ENCODE measurements at places on chromosomes 2 and 18. TPM values are rescaled to one million over a fixed set of nuclear protein-coding genes. Genes with fewer than 3 reads are reported as not detected.

GRHL1 gene
- total RNA-seq = 1.6 TPM

RNF152 gene
- 0.50 TPM for total RNA-seq

GRCh38 chr2:173972636-173973035 lies 7.5 kb upstream of the SP3 start:
- no peaks in the 10 kb centered on the region for H3K27me3 ChIP-seq
- no peak for DNase-seq
- no peak overlapping the region for H3K27ac ChIP-seq
- H3K4me1 ChIP-seq = no peaks in the 10 kb centered on the region

DNA sequence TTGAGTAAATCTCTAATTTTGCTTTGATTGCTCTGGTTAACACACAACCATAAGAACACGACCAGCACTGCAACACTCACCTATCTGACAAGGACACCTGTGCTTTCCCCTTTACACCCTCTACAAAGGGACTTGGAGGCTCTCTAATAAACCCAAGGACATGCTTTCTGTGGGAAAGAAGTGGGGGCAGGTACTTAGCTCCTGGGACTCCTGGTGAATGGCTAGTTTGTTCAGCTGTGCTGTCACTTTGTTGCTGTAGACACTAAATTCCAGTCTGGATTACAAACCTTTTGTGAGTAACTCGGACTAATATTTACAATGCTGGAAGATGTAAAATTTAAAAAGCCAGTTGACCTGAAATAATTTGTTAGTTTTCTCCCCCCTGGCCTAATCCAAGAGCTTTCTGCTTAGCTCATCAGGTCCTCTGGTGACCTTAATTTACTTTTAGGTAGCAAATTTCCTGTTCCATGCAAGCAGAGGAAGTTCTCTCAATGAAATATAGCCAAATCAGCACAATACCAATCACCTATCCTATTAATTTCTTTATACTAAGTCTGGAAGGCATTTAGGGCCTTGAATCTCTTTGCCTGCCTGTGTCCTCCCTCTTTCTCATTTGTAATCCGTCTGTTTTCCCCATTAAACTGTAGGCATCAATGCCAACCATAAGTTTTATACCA lies 67.5 kb downstream of the PLCL1 start:
- DNase-seq = no peak
- no peaks in the 10 kb centered on the region for H3K36me3 ChIP-seq
- no peaks in the 10 kb centered on the region for H3K27me3 ChIP-seq
- no peak overlapping the region for H3K4me3 ChIP-seq

DNA sequence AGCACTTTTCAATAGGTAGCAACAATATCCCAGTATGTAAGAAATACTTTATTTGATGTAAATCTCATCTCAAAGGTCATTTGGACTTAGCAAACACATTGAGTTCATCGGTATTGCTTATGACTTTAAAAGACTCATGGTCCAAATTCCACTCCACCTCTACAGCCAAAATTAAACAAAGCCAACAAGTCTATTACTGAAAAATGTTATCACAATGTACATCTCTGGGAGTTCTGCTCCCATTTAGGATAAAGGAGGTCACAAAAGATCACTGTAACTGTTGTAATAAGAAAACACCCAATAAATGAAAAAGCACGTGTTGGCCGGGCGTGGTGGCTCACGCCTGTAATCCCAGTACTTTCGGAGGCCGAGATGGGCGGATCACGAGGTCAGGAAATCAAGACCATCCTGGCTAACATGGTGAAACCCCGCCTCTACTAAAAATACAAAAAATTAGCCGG lies 50.0 kb downstream of the ESCO1 start:
- no peak for DNase-seq
- H3K27me3 ChIP-seq = no peaks in the 10 kb centered on the region
- H3K27ac ChIP-seq = no peak overlapping the region

LAMA1 gene
- not detected for total RNA-seq

- DNase-seq = no peak
- peaks cover 35% of the 10 kb centered on the region for H3K36me3 ChIP-seq
Observed at GRCh38 chr2:222609381-222609780, 46.5 kb downstream of the FARSB start.

RNPEPL1 gene
- 164 TPM for total RNA-seq

AP1S3 gene
- 5.0 TPM for total RNA-seq

GRCh38 chr18:36595046-36595817 lies 233.6 kb downstream of the TPGS2 start:
- no peaks in the 10 kb centered on the region for H3K27me3 ChIP-seq
- DNase-seq = no peak
- no peak overlapping the region for H3K27ac ChIP-seq
- H3K4me3 ChIP-seq = no peak overlapping the region
- H3K36me3 ChIP-seq = no peaks in the 10 kb centered on the region

DNA sequence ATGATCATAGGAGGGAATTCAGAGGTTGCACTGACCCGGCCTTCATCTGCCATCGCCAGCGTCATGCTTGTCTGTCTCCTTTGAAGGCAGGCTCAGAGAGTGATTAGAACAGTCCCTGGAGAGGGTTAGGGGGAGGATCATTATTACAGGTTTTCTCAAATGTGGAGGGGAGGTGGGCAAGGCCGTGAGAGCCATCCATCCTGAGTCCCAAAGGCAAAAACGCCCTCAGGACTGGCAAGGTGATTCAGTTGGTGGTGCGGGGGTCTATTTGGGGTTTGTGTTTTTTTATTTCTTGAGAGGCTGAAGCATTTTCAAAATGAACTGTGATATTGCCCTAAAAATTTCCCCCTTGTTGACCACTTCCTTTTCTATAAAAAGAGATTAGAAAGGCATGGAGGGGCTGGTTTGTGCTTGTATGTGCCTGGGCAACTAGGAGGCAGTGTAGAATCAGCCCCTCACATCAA lies 39.3 kb upstream of the GYPC start:
- no peaks in the 10 kb centered on the region for H3K4me1 ChIP-seq
- H3K27me3 ChIP-seq = no peaks in the 10 kb centered on the region
- DNase-seq = no peak
- no peaks in the 10 kb centered on the region for H3K36me3 ChIP-seq
- H3K27ac ChIP-seq = no peak overlapping the region

DES gene
- not detected for total RNA-seq

- no peaks in the 10 kb centered on the region for H3K27me3 ChIP-seq
- no peak overlapping the region for H3K27ac ChIP-seq
- no peak for DNase-seq
- no peaks in the 10 kb centered on the region for H3K36me3 ChIP-seq
- H3K4me1 ChIP-seq = no peaks in the 10 kb centered on the region
- H3K4me3 ChIP-seq = no peak overlapping the region
Observed at GRCh38 chr18:63962137-63962536, 7.7 kb upstream of the SERPINB8 start.

DNA sequence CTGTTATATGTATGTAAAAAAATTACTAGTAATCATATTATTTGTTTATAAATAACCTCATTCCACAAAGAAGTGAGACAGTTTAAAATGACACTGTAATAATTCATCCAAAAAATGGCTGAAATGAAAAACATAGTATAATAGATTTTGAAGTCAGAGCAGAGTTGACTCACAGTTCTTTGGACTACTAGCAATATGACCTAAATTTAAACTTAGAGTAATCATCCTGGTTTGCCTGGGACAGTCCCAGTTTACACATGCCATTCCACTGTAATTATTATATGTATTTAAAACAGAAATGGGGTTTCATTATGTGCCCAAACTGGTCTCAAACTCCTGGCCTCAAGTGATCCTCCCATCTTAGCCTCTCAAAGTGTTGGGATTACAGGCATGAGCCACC lies 48.3 kb downstream of the CCDC88A start:
- H3K4me1 ChIP-seq = no peaks in the 10 kb centered on the region
- no peak overlapping the region for H3K27ac ChIP-seq
- H3K36me3 ChIP-seq = peaks cover 2% of the 10 kb centered on the region
- DNase-seq = no peak
- no peaks in the 10 kb centered on the region for H3K27me3 ChIP-seq

GRCh38 chr2:234670052-234670451 lies 173.2 kb upstream of the ARL4C start:
- no peaks in the 10 kb centered on the region for H3K4me1 ChIP-seq
- no peaks in the 10 kb centered on the region for H3K36me3 ChIP-seq
- no peaks in the 10 kb centered on the region for H3K27me3 ChIP-seq
- no peak overlapping the region for H3K27ac ChIP-seq
- no peak overlapping the region for H3K4me3 ChIP-seq

- no peaks in the 10 kb centered on the region for H3K27me3 ChIP-seq
- DNase-seq = no peak
- no peaks in the 10 kb centered on the region for H3K36me3 ChIP-seq
- H3K4me1 ChIP-seq = peaks cover 31% of the 10 kb centered on the region
Observed at GRCh38 chr18:23229472-23229871, 94.2 kb downstream of the CABLES1 start.

- no peaks in the 10 kb centered on the region for H3K4me1 ChIP-seq
- no peaks in the 10 kb centered on the region for H3K36me3 ChIP-seq
- H3K4me3 ChIP-seq = no peak overlapping the region
- H3K27ac ChIP-seq = no peak overlapping the region
Observed at GRCh38 chr2:149200109-149200520, 130.3 kb upstream of the LYPD6 start.

NFATC1 gene
- 47.4 TPM for total RNA-seq

GRCh38 chr18:59665057-59666006 lies 31.9 kb downstream of the CCBE1 start:
- no peak for DNase-seq
- no peak overlapping the region for H3K27ac ChIP-seq
- H3K4me1 ChIP-seq = no peaks in the 10 kb centered on the region
- no peaks in the 10 kb centered on the region for H3K27me3 ChIP-seq
- H3K36me3 ChIP-seq = no peaks in the 10 kb centered on the region

- no peaks in the 10 kb centered on the region for H3K27me3 ChIP-seq
- H3K4me1 ChIP-seq = peaks cover 14% of the 10 kb centered on the region
- H3K27ac ChIP-seq = no peak overlapping the region
- no peaks in the 10 kb centered on the region for H3K36me3 ChIP-seq
- no peak for DNase-seq
- H3K4me3 ChIP-seq = no peak overlapping the region
Observed at GRCh38 chr2:207630491-207630890, 5.3 kb upstream of the METTL21A start.

GRCh38 chr2:41061356-41061755 lies 609.5 kb upstream of the SLC8A1 start:
- no peak overlapping the region for H3K4me3 ChIP-seq
- H3K27me3 ChIP-seq = no peaks in the 10 kb centered on the region
- H3K4me1 ChIP-seq = no peaks in the 10 kb centered on the region
- H3K27ac ChIP-seq = no peak overlapping the region

Data from natural killer cell (primary cell).